CD4-positive, alpha-beta T cell treated with Interleukin-2 at 100 ng/mL for 4 hours (primary cell): ENCODE measurements at places on chromosomes 2 and 18.
A peak's percentile ranks its signal among the peaks of the same experiment; 100 is the strongest.

DNA sequence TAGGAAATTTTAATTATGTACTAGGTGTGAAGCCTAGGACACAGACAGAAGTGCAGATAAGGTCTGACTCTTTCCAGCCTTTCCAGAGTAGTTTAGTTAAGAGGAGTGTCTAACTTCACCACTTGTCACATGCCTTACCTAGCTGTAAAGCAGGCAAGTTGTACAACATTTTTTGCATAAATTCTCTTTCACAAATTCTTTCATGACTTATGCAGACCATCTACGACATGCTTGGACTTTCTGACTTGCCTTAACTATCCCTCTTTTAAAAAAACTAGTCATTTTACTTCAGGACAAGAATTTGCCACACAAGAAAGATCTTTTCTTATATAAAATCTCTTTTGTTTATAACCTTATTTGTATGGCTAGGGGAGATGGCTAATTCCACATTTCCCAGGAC lies 1273.6 kb upstream of the SLC39A10 start:
- no peak for DNase-seq

GRCh38 chr2:18154812-18155211 lies 276.3 kb downstream of the KCNS3 start:
- DNase-seq: no peak

- no peak for DNase-seq
These were observed 104.6 kb upstream of the TPO start for GRCh38 chr2:1308678-1309077.

DNA sequence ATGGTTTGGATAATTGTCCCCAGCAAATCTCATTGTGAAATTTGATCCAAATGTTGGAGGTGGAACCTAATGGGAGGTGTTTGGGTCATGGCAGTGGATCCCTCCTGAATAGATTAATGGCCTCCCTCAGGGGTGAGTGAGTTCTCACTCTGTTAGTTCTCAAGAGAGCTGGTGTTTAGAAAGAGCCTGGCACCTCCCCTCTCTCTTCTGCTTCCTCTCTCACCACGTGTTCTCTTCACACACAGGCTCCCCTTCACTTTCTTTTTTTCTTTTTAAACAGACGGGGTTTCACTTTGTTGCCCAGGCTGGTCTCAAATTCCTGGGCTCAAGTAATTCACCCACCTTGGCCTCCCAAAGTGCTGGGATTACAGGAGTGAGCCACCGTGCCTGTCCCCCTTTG lies 111.6 kb upstream of the LTBP1 start:
- DNase-seq: no peak

- DNase-seq: no peak
These were observed 241.3 kb downstream of the RBM43 start for GRCh38 chr2:151020411-151020810.

DNA sequence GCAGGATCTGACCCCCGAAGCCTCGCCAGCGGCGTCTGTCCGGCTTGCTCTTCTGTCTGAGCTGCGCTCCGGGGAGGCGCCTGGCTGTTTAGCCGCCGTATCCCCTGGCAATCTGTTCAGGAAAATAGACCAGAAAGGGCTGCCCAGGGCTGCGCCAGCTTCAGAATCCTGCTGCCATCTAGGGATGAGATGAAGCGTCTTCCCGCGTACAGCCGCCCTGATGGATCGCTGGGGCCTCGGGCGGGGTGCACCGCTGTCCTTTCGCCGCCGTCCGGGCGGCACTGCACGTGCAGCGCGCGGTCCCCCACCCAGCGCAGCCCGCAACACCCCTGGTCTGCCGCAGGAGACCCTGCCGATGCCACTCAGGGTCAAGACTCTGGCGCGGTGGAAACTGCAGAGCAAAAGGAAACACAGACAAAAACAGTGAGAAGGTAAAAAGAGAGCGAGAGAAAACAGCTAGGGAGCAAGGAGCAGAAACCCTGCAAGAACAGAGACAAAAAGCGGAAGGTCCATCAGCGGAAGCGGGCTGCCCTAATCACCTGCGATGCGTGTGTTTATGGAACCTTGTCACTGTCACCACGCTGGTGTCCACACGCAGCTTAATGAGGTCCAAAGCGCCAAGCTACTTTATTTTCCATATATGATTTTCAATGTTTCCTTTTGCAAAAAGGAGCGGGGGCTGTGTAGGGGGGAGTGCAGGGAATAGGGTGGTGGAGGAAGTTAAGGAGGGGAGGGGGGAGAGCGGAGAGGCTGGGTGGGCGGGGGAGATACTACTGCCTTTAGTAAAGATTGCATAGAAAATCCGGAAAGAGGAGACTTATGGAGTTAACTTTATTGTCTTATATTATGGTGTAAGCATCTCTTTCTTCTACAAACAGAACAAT lies 2113.3 kb upstream of the PIK3C3 start:
- no peak for DNase-seq

- DNase-seq: no peak
These were observed 47.4 kb upstream of the BIN1 start for GRCh38 chr2:127154396-127154795.

DNA sequence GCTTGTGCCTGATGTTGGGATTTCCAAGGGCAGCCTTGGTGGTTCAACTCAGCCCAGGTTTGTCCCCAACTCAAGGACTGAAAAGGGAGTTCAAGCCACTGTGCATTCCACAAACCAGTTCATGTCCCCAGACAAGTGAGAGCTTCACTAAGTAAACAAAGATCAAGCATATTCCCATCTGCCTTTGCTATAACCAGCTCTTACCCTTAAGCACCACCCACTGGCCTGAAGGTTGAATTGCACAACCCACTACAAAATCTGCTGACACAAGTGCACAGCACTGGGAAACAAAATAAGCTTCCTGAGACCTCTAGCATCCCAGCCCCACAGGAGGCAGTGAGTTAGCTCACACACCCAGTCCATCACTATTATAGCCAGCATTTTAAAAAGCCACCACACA lies 516.7 kb downstream of the NR4A2 start:
- DNase-seq: no peak

GRCh38 chr18:5534845-5535244 lies 9.0 kb downstream of the EPB41L3 start:
- no peak for DNase-seq

GRCh38 chr2:237532160-237532559 lies 34.2 kb upstream of the PRLH start:
- no peak for DNase-seq

- no peak for DNase-seq
These were observed 819.7 kb upstream of the ZEB2 start for GRCh38 chr2:145339646-145340045.

DNA sequence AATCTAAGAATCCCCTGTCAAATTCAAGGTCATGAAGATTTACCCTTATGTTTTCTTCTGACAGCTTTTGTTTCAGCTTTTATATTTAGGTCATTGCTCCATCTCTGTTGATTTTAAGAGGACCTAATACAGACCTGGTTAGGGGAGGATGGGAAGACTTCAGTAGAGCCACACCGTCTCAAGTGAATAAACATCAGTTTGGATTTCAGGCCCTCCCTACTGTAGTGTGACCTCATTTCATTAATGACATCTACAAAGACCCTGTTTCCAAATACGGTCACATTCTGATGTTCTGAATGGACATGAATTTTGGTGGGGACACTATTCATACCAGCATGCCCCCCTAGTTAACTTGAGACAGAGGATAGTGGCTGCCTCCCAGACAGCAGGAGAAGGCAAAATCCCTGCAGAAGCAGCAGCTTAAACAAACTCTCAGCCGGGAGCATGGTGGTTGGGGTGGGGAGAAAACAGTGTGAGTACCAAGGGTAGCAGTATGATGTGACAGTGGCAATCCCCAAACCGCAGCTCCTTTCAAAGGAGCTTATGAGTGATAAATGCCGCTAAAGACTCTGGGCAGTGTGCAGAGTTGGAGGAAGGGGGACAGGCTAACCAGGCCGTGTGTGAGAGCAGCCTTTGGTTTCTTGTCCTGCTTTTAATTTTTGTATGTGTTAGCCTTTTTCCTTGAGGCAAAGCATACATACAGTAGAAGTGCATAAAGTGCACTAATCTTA lies 65.9 kb upstream of the TNP1 start:
- no peak for DNase-seq

DNA sequence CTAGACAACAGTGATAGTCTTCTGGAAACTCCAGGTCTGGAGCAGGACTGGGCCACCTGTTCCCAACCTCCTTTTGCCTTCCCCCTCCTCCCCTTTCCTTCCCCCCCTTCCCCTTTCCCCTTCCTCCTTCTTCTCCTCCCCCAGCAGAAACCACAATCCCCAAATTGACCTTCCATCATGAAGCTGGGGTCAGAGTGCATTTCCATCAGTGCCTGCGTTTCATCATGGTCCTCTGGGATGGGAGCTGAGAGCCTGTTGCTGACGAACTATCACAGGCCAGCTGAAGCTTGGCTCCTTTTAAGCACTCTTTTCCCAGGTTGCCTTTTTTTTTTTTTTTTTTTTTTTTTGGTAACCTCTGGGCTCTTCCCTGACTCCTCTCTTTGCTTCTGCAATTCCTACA lies 52.6 kb upstream of the SMAD2 start:
- no peak for DNase-seq

- no peak for DNase-seq
These were observed 21.8 kb upstream of the CCDC68 start for GRCh38 chr18:54981076-54981475.

- DNase-seq: peak; percentile 58
These were observed 28.7 kb upstream of the RPRD1A start for GRCh38 chr18:36095936-36096519.

GRCh38 chr2:120977582-120978358 lies 242.1 kb downstream of the GLI2 start:
- no peak for DNase-seq

GRCh38 chr2:119649364-119649917 lies 29.6 kb upstream of the TMEM177 start:
- DNase-seq: no peak

GRCh38 chr2:135840601-135841000 lies 3.6 kb upstream of the LCT start:
- DNase-seq: no peak
